Motor neuron (in vitro differentiated cells): ENCODE measurements at places on chromosomes 13 and 19. TPM values are rescaled to one million over a fixed set of nuclear protein-coding genes. Genes with fewer than 3 reads are reported as not detected.

KLC3 gene
- total RNA-seq: 0.35 and 0.60 TPM in 2 replicates

NLRP11 gene
- 0.14 TPM in 1 of 2 replicates, not detected in the other for total RNA-seq

AP1M2 gene
- total RNA-seq: not detected in 2 replicates

LYL1 gene
- total RNA-seq: 1.3 and 1.9 TPM in 2 replicates

HCN2 gene
- 0.34 and 0.49 TPM in 2 replicates for total RNA-seq

COX7A1 gene
- total RNA-seq: 7.4 and 8.6 TPM in 2 replicates

CNMD gene
- not detected in 2 replicates for total RNA-seq

TMEM38A gene
- 4.0 and 5.3 TPM in 2 replicates for total RNA-seq
